ENCODE measurements at places on chromosomes 7 and 10.
A peak's percentile ranks its signal among the peaks of the same experiment; 100 is the strongest.

DNA sequence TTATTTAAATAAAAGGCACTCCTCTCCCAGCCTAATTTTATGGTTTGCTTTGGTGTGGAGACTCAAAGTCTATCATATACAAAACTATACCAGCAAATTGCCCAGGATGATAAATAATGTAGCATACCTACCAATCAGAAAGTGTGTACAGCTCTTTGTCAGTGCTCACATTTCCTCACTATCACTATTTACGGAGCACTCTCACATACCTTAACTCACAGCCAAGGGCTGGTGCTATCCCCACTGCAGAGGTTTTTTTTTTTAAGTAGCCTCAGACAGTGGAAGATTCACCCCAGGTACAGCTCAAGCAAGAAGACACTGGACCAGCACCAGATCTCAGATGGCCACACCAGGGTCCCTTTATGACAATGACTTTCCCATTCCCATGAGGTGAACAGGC is 2.5 kb downstream of the PDLIM1 start:
- no peak for DNase-seq

GRCh38 chr7:13312307-13312706 is 624.9 kb downstream of the ARL4A start:
- no peak for DNase-seq

- no peak for DNase-seq
Observed at GRCh38 chr10:110967645-110968044, 48.2 kb downstream of the SHOC2 start.

DNA sequence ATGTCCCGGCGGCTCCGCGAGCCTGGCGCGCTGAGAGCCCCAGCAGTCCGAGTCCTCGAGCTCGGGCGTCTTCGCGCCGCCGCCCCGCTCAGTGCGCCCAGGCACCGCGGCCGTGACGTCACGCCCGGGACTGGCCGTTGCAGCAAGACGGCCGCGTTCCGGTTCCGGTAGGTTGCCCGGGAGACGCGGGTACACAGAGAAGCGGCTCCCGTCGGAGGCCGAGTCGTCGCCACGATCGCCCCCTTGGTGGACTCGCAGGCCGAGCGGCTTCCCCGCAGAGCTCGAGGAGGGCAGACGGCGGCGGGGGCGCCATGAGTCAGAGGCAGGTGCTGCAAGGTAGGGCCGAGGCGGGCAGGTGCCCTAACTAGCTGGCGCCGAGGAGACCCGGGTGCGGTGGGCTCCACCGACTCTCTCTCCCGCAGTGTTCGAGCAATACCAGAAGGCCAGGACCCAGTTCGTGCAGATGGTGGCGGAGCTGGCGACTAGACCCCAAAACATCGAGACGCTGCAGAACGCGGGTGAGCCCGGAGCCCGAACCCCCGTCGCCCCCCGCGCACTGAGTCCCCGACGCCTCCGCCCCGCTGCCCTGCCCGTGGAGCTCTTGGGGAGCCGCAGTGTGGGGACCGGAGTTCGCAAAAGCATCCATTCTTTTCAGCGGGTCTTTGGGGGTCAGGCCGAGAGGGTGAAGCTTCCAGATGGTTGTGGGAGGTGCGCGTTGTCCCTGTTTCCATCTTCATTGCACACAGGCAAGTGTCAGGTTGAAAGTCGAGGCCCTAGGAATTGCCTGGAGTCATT is at the start of gene SPAG6:
SPAG6 (plus strand) TSS at position 196 of the 795 bp plus-strand sequence; CDS start at position 312, 116 bp downstream.
- no peak for DNase-seq

- DNase-seq = no peak
Observed at GRCh38 chr10:18279173-18279572, 138.9 kb downstream of the CACNB2 start.

DNA sequence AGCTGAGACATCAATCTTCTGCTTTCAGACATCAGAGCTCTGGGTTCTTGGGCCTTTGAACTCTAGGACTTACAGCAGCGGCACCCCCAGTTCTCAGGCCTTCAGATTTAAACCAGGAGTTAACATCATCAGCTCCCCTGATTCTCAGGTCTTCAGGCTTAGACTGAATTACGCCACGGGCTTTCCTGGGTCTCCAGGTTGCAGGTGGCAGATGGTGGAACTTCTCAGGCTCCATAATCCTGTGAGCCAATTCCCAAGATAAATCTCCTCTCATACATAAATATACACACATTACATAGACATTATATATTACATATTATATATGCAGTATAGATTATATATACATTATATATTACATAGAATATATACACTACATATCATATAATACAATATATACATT is 408.9 kb upstream of the AUTS2 start:
- DNase-seq = no peak

DNA sequence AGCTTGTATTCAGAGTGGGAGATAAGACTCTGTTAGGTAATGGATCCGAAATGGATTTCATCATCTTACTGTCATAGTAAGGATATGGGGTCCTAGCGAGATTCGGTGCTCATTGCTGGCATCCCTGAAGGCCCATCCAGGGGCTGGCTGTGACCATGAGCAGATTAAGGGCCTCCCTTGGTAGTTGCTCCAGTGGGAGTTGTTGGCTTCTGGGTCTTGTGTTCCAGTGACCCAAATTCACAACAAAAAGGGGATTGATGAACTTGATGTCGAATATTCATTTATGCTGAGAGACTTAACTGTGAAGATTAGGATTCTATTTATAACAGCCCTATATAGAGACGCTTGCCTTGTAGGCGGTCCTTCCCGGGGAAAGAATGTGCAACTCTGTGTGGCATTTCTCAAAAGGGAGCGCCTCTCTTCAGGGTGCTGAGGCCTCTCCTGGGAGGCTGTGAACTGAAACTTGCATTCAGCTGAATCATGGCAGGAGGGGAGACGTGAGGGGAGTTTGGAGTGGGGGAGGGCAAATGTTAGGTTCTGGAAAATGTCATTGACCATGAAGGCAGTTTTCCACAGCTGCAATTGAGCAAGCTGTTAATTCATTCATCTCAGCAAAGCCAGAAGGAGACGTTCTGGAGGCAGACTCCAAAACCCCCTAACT is 233.1 kb upstream of the FZD8 start:
- DNase-seq = no peak

DNA sequence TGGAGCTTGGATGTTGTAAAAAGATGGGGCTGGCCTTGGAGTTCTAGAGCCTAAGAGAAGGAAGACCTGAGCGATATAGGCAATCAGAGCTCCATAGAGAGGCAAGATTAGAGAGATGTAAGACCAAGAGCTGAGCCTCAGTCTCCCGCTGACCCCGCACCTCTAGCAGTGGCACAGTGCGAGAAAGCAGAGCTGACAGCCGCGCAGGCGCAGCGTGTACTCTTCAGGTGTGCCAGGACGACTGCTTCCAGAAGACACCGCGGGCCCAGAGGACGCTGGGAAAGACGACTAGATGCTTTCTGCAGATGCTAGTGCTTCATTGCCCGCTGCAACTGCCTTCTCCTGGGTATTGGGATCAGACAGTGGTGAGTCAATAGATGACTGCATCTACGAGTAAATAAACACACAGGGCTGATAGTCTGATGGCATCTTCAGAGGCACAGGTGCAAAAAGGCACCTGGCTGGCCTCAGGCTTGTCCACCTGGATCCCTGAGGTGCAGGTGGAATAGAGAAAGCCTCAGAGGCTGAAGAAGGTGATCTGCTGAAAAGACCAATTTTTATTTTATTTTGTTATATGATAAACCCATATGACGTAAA is 38.1 kb upstream of the CCDC6 start:
- no peak for DNase-seq

GRCh38 chr10:123890226-123890625 is 1.4 kb downstream of the CPXM2 start:
- DNase-seq = no peak

DNA sequence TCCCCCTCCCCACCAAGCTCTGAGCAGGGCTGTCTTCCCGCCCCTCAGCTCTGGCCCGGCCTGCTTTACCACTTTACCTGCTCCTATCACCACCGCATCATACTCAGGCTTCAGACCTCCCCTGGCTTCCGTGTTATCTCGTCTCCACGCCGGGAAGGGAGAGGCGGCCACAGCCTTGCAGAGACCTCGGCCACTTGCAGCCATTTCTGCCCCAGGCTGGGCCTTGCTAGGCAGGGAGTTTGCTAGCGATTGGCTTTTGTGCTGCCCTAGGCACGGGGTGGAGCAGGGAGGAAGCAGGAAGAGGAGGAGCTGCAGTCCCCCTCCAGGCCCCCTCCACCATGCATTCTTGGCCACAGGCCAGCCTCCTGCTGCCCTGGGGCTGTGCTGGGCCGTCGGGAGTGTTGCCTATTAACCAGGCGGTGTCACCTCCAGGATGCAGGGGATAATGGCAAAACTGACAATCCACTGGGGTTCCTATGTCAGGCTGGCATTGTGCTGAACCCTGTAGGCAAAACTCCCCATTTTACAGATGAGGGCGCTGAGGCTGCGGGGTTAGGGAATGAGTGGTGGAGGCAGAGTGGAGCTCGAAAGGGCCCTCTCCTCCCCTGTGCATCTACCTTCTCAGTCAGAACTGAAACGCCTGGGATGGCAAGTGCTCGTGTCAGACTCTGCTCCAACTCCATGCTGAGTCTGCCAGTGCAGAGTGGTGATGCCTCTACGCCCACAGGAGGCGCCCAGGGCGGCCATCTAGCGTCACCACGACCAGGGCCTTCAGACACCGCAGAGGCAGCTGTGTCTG is at the start of gene PYROXD2:
PYROXD2 (minus strand) TSS at position 251 of the 799 bp plus-strand sequence; CDS start at position 204, 47 bp downstream.
- no peak for DNase-seq

DNA sequence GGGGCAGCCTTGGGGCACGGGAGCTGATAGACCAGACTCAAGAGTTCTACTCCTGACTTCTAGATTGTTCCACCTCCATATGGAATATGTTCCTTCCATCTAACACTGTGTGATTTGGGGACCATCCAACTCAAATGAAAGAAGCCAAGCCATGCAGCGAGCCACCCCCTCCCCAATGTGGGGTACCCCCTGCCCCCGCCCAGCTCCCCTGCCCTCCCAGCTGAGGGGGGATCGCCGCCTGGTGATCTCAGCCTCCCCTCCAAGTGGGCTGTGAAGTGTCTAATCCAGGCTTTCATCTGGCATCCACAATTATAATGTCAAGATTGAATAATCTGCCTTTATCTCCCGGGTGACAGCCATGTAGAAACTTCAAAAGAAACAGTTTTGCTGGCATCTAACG is 246.1 kb downstream of the RPS24 start:
- no peak for DNase-seq

- DNase-seq = no peak
Observed at GRCh38 chr7:36958111-36958733, 233.9 kb upstream of the AOAH start.

- no peak for DNase-seq
Observed at GRCh38 chr7:21276471-21277035, 151.3 kb upstream of the SP4 start.

DNA sequence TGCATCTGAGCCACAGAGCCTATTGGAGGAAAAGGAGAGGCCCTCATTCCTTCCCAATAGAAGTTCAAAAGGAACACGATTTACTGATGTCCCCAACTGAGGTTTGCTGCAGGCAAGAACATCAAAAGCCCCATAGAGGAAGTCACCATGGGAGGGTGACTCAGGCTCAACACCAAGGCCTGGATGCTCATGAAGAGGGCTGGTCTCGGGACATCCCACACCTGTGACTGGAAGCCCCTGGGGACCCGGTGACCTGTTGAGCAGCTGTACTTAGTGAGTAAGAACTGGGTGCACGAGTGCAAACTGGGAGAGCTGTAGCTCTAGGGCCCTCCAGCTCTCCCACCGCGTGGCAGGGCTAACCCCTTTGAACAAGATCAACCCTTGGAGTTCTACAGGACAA is 38.0 kb downstream of the CYTH3 start:
- no peak for DNase-seq

DNA sequence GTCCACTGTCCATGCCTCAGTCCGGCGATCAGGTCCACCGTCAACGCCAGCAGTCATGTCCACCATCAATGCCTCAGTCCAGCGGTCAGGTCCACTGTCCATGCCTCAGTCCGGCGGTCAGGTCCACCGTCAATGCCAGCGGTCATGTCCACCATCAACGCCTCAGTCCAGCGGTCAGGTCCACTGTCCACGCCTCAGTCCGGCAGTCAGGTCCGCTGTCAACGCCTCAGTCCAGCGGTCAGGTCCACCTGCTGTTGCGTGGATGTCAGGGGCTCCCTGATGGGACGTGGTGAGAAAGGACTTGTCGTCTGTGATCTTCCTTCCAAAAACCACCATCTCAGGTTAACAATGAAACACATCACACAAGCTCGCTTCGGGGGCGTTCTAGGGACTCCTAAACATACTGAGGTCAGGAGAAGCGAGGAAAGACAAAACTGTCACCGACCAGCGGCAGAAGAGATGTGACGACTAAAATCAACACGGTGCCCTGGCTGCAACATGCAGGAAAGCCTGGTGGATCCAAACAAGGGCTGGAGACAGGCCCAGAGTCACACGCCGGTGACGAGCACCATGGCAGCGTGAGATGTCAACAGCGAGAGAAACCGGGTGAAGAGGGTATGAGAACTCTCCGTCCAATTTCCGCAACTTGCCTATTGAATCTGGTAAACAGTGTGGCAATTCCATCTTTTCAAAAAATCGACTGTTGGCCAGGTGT is 264.2 kb downstream of the MAD1L1 start:
- DNase-seq = no peak

DNA sequence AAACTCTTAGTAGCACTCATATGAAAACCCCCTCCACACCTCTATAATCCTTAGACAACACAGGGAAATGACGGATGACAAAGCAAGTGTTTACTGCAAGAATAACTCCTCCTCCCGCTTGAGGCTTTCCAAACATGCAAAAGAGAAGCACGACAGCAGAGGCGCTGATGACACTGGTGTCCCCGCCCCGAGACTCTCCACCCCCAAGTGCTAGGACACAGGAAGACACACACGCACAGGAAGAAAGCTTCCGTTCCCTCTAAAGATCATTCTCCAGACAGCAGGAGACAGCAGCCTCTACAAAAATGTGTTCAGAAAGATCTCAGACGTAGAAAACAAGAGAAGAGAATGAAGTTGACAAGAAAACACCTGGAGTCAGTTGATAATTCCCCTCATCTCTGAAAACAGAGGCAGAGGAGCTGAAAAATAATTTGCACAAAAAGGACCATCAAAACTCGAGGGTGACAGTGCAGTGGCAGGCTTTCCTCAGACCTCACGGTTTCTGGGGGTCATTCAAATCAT is 90.2 kb downstream of the DLG5 start:
- peak; percentile 21 for DNase-seq

GRCh38 chr10:117656385-117657367 is 114.1 kb downstream of the EMX2 start:
- DNase-seq = no peak

DNA sequence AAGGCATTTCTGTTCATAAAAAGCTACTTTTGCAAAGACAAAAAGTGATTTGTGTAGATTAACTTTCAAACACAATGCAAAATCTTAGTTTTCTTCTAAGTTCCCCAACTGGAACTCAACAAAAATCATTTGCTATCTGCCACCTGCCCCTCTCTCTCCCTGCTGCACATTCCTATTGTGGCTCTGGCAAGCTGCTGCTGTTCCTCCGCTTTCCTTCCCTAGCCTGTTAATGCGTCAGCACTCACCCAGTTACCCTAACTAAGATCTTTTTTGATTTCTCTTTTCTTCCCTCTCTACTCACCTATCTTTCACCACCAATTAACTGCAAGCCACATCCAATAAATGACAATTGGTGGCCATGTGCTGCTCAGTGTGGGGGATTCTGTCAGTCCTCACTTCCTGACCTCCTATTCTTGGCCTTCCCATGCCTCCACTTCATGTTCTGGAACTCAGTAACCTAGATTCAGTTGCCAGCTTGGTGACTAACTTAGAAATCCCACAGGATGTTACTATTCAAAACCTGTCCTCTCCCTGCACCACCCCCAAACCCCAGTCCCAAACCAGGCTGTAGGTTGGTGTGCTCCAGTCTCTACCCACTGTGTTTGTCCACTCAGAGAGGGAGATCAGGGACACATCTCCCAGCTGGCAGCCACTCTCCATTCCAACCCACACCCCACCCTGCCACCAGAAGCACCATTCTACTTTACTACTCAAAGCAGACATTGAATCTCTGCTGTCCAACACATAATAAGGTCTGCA is 140.2 kb upstream of the CTTNBP2 start:
- no peak for DNase-seq

GRCh38 chr7:6718124-6718523 is 11.4 kb upstream of the ZNF12 start:
- DNase-seq = no peak

Measured in stimulated activated CD4-positive, alpha-beta T cell treated with anti-CD3 and anti-CD28 coated beads, TNF-alpha, amount 100 ng/mL, for 1 hour (primary cell).